ENCODE measurements at places on chromosomes 3 and 15. TPM values are rescaled to one million over a fixed set of nuclear protein-coding genes. Genes with fewer than 3 reads are reported as not detected.

DNA sequence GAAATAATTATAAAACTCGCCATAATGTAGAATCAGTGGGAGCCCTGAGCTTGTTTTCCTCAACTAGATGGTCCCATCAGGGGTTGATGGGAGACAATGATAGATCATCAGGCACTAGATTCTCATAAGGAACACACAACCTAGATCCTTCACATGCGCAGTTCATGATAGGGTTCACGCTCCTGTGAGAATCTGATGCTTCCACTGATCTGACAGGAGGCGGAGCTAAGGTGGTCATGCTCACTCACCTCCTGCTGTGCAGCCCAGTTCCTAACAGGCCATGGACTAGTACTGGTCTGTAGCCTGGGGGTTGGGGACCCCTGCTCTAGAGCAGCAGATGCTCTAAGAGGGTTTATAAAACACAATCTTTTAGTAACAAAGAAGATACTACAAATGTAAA is 183.6 kb downstream of the ANXA2 start:
- DNase-seq, result no peak

The CACNA2D3 gene
- 0.26 TPM for total RNA-seq

DNA sequence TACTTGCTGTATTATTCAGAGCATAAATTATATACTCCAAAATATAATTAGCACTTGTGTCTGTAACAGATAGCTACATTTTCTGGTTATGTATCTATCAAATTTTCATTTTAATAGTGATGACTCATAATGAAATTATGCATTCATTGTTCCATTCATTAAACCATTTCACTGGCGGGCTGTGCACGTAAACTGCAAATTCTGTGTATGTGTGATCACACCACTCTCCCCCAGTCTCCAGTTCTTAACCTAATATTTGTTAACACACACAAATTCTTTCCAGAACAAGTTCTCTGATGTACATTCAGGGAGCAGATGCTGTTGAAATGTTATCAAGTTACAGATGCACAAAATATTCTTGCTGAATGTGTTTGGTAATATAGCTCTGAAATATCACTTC is 3.8 kb upstream of the KCNMB2 start:
- no peak for DNase-seq

DNA sequence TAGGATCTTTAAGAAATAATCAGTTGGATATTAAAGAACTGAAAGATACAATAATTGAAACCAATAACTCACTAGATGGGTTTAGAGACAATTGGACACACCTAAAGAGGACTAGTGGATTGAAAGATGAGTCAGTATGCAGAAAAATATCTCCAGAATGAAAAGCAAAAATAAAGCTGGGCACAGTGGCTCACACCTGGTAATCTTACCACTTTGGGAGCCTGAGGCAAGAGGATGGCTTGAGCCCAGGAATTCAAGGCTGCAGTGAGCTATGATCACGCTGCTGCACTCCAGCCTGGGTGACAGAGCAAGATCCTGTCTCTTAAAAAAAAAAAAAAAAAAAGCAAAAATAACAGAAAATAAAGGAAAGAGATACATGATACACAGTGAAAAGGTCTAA is 37.4 kb upstream of the CCDC174 start:
- no peak for DNase-seq

The GOLGA8T gene
- 0.44 TPM for total RNA-seq

The TRANK1 gene
- 22.6 TPM for total RNA-seq

DNA sequence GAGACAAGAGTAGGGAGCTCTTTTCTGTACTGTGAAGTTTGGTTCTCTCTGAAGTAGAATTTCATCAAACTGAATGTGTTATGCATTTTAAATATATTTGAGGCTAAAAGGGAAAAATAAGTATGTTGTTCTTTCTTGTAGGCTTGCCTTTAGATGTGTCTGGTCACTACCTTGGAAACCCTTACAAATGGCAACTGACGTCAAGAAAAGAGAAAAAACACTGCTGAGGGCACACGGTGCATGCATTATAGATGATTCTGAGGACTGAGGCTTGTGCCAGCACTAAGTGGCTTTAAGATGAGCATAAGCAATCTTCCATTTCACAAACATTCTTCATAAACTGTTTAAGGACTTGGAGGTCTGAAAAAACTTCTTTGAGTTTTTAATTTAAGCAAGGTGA is 31.1 kb upstream of the ACTL6A start:
- no peak for DNase-seq

- DNase-seq, result no peak
Measured at GRCh38 chr3:56115199-56115598, 353.1 kb downstream of the ERC2 start.

- no peak for DNase-seq
Measured at GRCh38 chr3:66520724-66521123, 19.9 kb upstream of the LRIG1 start.

DNA sequence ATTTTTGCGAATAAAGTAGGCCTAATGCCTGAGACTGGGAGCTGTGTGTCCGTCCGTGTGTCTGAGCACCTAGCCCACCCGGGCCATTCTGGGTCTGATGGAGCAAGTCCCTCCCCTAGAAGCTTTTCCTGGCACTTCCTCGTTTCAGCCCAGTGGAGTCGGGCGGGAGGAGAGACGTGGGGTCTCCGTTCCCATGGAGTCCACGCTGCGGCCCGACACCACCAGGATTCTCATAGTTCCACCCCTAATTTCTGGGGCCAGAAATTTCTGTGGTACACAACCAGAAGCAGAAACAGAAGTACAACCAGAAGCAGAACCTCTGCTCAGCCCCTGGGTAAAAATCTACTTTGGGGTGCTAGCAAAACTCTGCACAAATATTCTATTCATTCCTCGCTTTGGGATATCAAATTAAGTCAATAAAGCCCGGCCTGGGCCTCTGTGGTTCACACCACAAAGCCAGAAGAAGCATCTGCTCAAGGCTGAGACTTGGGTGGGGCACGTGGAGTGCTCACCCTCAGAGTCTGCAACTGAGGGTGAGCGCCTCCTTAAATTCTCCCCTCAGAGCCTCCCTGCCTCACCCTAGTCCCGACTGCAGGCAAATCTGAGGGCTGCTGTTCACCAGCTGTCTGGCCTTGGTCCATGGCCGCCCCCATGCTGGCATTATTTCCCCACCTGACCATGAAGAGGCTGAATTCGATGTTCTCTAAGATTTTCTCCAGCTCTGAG is 1.6 kb upstream of the MEGF11 start:
- no peak for DNase-seq

- no peak for DNase-seq
Measured at GRCh38 chr15:94070356-94071295, 160.7 kb upstream of the MCTP2 start.

GRCh38 chr15:45481135-45481534 is 41.4 kb downstream of the SLC30A4 start:
- no peak for DNase-seq

GRCh38 chr3:10635446-10636076 is 130.2 kb upstream of the ATP2B2 start:
- DNase-seq, result no peak

The UROC1 gene
- total RNA-seq, result not detected

DNA sequence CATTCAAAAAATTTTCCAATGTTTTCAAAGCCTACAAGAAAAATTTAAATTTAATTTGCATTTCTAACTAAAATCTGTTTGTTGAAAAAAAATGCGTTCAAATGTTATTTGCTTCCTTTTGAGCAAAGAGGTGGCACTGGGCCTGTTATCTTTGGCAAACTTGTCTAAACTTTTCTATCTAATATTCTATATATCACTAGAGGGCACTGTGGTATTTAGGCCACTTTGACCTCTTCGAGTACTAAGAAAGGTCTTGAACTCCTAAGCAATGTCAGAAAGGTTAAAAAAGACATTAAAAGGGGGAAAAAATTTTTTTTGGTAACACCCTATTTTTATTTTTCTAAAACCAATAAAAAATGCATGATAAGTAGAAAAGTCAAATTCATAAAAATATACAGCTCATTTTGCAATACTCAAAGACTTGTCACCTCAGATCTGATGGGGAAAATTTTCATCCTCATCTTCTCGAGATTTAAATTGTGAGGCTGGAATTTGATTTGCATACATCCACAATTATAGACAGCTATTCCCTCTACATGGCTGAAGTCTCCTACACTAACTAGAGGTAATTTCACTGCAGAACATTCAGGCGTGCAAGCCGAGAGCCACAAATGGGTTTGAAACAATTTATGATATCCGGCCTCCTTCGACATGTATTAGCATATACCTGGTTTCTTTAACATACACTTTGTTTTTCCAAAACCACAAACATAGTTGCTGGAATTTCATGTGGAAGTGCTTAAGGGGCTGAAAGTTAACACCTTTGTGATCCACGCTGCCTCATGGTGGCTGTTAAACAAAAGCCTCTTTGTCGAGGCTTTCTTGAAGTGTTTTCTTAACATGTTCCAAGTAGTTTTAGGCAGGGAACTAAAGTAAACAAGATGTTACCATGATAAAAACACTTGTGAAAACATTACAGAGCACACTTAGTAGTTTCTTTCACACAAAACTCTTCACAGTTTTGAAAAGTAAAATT is 576.4 kb downstream of the FOXP1 start:
- DNase-seq, result no peak
